Activated CD4-positive, alpha-beta T cell treated with anti-CD3 and anti-CD28 coated beads, Interleukin-2, amount 50 U/mL, for 48 hours (primary cell): ENCODE measurements at places on chromosomes 11 and 22.

GRCh38 chr22:39214383-39215069, 30.3 kb downstream of the PDGFB start:
- no peak for DNase-seq

GRCh38 chr11:19436932-19437331, 196.2 kb upstream of the E2F8 start:
- DNase-seq, result no peak

GRCh38 chr11:845872-846495, 3.3 kb downstream of the TSPAN4 start:
- no peak for DNase-seq

DNA sequence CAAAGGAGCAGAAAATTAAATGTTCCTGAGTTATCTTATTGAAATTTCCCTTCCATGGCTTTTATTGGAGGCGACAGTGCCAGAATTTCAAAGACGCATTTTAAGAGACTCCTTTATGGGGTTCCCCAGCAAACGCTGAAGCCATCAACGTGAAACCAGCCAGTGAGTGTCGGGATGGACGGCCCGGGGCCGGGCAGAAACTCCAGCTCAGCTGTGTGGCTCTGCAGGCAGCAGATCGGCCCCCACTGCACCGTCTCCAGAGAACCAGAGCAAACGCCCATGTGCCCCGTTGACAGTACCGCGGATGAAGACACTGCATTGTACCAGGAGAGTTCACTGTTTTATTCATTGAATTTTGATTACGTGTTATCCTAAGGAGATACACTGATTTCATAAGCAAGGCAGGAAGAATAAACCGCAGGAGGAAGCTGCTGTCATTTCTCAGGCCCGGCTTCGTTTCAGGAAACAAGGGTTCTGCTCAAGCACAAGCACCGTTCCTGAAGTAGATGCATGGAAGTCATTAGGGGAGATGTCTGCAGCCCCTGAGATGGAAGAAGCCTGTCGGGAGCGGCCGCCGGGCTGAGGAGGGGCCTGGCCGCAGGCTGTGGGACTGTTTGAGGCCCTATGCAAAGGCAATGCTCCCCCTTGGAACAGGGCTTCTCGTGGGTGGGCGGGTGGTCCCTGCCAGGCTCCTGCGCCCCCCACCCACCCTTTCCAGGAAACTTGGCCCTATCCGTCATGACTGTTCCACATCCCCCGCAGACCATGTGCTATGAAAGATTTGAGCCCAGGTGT, 639.7 kb downstream of the TBC1D22A start:
- no peak for DNase-seq

DNA sequence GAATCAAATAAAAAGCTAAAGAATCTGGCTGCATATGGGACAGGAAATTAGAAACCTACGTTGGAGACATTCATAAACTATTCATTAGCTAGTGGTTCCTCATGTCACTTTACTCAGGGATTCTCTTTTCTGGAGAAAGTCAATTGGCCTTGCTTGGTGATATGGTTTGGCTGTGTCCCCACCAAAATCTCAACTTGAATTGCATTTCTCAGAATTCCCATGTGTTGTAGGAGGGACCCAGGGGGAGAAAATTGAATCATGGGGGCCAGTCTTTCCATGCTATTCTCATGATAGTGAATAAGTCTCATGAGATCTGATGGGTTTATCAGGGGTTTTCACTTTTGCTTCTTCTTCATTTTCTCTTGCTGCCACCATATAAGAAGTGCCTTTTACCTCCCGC, 91.2 kb upstream of the CD44 start:
- no peak for DNase-seq

DNA sequence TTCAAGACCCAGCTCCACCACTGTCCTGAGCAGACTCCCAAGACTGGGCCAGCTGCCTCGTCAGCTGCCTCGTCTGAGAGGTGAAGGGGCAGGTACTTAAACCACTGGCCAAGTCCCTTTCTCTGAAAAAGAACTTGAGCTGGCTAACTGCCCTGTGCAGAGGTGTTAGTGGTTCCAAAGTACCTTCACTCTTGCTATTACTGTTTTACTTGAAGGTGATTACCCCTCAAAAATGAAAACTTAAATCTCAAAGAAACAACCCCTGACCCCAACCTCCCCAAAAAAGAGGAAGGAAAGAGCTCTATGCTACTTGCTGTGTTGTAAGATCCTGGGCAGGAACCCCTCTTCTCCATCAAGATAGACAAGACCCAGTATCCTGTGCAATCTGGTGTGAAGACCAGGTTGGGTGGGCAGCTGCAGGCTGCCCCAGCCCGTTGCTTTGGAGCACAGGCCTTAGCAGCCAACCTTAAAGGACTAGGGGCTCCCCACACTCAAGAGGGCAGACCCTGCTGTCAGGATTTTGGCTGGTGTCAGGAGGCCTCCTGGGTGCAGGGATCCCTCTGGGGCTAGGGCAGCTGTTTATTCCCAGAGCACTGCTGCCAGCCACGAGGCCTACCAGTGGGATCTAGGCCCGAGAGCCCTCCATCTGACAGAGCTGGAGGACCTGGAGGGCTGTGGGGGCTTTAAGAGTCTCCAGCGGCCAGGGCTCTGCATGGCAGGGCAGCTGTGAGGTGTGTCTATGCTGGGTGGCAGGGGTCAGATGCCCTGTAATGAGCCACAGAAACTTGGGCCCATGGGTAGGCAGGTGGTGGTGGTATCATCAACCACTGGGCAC, 13.0 kb downstream of the GUCD1 start:
- no peak for DNase-seq

GRCh38 chr11:102438311-102439062, 14.1 kb downstream of the TMEM123 start:
- DNase-seq, result no peak

GRCh38 chr22:19057999-19058491, 64.2 kb downstream of the DGCR2 start:
- no peak for DNase-seq
